Heart left ventricle (tissue), 16 donors: ENCODE measurements at places on chromosomes 2 and 18. TPM values are rescaled to one million over a fixed set of nuclear protein-coding genes. Genes with fewer than 3 reads are reported as not detected.
A peak's percentile ranks its signal among the peaks of the same experiment; 100 is the strongest.

- no peak for DNase-seq
- no peaks in the 10 kb centered on the region for H3K27me3 ChIP-seq
- H3K27ac ChIP-seq, result no peak overlapping the region
- H3K4me3 ChIP-seq, result no peak overlapping the region
- no peaks in the 10 kb centered on the region for H3K36me3 ChIP-seq
- H3K4me1 ChIP-seq, result peaks cover 10% of the 10 kb centered on the region
Observed at GRCh38 chr18:46329736-46330246, 225.6 kb downstream of the HAUS1 start.

GRCh38 chr2:100640431-100641124 is 77.8 kb downstream of the PDCL3 start:
- H3K27me3 ChIP-seq, result no peaks in the 10 kb centered on the region
- H3K4me1 ChIP-seq, result no peaks in the 10 kb centered on the region
- DNase-seq, result no peak
- H3K36me3 ChIP-seq, result no peaks in the 10 kb centered on the region
- no peak overlapping the region for H3K27ac ChIP-seq
- H3K4me3 ChIP-seq, result no peak overlapping the region

GRCh38 chr18:26656431-26656943 is 108.1 kb upstream of the KCTD1 start:
- H3K27ac ChIP-seq, result peak overlapping the region; percentile 84
- no peaks in the 10 kb centered on the region for H3K36me3 ChIP-seq
- DNase-seq, result peak; percentile 30
- H3K4me3 ChIP-seq, result peak overlapping the region; percentile 79
- no peaks in the 10 kb centered on the region for H3K27me3 ChIP-seq
- H3K4me1 ChIP-seq, result peaks cover 27% of the 10 kb centered on the region

- peaks cover 29% of the 10 kb centered on the region for H3K4me1 ChIP-seq
- H3K27me3 ChIP-seq, result no peaks in the 10 kb centered on the region
- no peak overlapping the region for H3K4me3 ChIP-seq
- no peak overlapping the region for H3K27ac ChIP-seq
- no peaks in the 10 kb centered on the region for H3K36me3 ChIP-seq
Observed at GRCh38 chr2:101127319-101128056, 23.7 kb downstream of the TBC1D8 start.

- no peak for DNase-seq
- H3K27me3 ChIP-seq, result no peaks in the 10 kb centered on the region
- no peak overlapping the region for H3K4me3 ChIP-seq
- H3K36me3 ChIP-seq, result no peaks in the 10 kb centered on the region
- no peaks in the 10 kb centered on the region for H3K4me1 ChIP-seq
Observed at GRCh38 chr2:54771166-54771885, 47.9 kb downstream of the EML6 start.

GRCh38 chr2:179195141-179195540 is 69.5 kb downstream of the SESTD1 start:
- no peak overlapping the region for H3K27ac ChIP-seq
- H3K27me3 ChIP-seq, result no peaks in the 10 kb centered on the region
- H3K4me1 ChIP-seq, result peaks cover 5% of the 10 kb centered on the region
- no peak overlapping the region for H3K4me3 ChIP-seq
- DNase-seq, result no peak

Gene IL36B
- total RNA-seq, result not detected
